RPMI7951 (cell line): ENCODE measurements at places on chromosomes 4 and X. TPM values are rescaled to one million over a fixed set of nuclear protein-coding genes. Genes with fewer than 3 reads are reported as not detected.

PPP4R3C gene
- 0.10 TPM in 1 of 2 replicates, not detected in the other for total RNA-seq

SLC16A2 gene
- 22.2 and 25.4 TPM in 2 replicates for total RNA-seq

CCDC120 gene
- total RNA-seq = 0.72 and 1.1 TPM in 2 replicates

HSFX3 gene
- total RNA-seq = not detected in 2 replicates

DNA sequence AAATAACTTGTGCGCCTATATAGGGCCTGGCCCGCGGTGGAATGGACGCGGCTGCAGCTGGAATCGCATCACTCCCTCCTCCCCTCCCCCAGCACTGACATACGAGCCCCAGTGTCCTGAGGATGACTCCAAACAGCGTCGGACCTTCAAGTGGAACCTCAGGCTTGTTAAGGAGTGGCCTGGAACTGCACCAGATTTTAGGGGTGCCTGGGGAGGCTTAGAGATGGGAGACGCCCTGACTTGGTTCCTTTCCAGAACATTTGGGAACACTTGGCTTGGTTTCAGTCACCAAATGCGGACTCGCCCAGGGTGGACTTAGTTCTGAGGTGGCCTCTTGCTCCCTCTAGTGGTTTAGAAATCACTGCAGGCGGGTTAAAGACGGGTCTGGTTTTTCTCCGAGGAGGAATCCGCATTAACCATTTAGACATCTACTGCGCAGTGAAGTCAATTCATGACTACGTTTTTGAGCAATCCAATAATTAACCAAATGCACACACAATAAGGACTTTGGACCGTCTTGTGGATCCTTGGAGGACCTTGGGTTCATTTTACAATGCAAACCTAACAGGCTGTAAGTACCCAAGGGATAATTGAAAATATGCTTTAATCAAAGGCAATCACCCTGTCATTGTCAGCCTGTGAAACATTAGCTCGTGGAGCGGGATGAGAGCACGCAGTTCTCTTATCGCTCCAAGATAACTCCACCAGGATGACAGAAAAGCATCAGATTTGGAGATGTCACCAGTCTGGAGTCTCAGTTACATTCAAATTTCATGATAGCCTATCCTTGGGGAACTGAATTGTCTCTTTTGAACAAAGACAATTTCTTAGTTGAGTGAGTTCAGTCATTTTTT is 11.2 kb upstream of the PDGFRA start:
- DNase-seq = peak; percentile 96

GRCh38 chr4:75939890-75940691 is 722 bp downstream of the NAAA start:
- peak; percentile 64 for DNase-seq

- no peak for DNase-seq
Observed at GRCh38 chr4:126306152-126306869, 991.6 kb downstream of the FAT4 start.

- DNase-seq = no peak
Observed at GRCh38 chr4:46270986-46271596, 118.8 kb downstream of the GABRA2 start.

DNA sequence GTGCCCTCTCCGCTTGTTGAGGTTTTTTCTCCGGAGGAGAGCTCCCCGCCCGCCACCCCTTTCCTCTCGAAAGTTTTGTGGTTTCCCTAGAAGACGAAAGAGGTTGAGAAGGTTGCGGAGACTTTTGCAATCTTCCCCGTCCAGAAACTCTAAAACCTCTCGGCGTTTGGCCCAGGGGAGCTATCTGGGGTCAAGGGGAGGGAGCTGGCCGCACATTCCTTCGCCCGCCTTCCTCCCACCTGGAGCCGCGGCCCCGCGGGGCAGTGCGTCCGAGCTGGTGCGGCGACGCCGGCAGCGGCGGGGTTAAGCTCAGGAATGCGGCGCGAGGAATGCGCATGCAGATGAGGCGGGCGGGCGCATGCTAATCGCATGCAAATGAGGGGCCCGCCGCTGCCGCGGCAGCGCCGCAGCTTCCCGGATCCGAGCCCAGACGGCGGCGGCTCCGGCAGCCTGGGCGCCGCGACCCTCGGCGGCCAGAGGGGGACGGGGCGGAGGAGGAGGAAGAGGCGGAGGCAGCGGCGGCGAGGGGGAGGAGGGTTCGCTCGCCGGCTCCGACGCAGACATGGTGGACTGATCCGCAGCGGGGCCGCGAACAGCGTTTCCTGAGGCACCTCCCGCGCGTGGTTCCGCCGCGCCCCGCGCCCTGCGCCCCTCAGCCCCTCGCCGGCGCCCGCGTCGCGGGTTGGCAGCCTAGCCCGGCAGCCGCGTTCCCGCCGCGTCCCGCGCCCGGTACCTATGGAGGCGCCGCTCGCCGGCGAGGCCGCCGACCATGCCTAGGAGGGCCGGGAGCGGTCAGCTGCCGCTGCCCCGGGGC is at the start of gene WWC2:
Gene WWC2, plus strand, starts transcription at position 535 of the 814 bp plus-strand sequence. Its CDS starts 235 bp downstream, at position 770.
- peak; percentile 90 for DNase-seq

- DNase-seq = peak; percentile 63
Observed at GRCh38 chrX:102833136-102833535, 103.9 kb upstream of the RAB40AL start.

- no peak for DNase-seq
Observed at GRCh38 chr4:186161138-186161537, 30.2 kb upstream of the CYP4V2 start.

DNA sequence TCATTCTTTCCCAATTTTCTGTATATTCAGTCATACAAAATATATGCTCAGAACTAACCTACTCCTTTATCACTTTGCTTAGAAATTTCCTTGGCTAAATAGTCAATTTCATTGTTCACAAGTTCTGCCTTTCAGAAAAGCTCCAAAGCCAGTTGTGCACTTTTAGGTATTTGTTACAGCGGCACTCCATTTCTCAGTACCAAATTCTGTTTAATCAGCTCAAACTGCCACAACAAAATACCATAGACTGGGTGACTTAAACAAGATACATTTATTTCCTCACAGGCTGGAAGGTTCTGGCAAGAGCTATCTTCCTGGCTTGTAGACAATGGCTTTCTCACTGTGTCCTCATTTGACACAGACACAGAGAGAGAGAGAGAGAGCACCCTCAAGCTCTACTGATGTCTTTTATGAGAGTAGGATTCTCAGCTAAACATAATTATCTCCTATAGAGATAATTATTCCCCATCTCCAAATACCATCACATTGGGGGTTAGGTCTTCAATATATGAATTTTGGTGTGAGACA is 188.8 kb upstream of the FSTL5 start:
- no peak for DNase-seq

DNA sequence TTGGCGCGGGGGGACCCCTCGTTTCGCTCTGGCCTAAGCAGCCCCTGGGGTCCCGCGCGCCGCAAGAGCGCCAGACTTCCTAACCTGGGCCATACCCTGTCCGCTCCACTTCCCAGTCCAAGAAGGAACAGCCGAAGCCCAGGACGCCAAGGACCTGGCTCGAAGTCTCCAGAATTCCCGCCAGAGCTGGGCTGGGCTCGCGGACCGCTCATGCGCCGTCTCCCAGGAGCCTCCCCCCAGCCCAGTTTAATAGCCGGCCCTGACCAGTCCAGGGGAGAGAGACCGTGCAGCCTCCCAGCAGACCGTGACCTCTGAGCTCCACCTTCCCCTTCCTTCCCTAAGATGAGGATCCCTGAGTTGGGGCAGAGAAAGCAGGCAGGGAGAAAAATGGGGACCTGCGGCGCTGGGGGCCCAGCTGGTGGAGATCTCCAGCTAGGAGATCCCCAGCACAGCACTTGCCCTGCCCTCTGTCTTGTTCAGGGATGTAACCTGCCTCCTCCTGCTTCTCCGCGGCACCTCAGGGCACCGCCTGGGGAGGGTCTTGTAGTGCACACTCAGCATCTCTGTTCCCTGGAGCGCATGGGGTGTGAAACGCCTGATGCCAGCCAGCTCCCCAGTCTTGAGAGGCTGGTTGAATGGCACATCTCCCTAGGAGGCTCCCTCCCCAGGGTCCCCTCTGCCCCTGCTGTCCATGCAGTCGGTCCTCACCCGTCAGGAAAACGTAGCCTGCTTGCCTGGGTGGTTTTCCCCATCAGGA is 1.2 kb upstream of the LETM1 start:
- DNase-seq = no peak

DNA sequence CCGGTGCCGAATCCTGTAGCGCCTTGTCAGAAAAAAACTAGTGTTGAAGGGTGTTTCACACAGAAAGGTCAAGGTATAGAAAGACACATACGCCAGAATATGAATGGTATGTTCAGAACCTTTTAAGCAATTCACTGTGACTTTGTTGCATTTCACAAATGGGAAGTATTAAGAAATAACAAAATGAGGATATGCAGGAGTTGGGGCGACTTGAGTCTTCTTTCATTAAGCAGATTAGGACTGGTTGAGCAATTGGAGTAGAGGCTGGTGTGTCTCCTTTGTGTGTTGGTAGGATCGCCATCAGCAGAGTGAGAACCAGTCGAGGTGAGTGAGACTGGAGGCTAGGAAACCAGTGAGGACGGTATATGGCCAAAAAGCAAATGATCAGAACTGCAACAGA is 1454.5 kb upstream of the TENM3 start:
- no peak for DNase-seq

DNA sequence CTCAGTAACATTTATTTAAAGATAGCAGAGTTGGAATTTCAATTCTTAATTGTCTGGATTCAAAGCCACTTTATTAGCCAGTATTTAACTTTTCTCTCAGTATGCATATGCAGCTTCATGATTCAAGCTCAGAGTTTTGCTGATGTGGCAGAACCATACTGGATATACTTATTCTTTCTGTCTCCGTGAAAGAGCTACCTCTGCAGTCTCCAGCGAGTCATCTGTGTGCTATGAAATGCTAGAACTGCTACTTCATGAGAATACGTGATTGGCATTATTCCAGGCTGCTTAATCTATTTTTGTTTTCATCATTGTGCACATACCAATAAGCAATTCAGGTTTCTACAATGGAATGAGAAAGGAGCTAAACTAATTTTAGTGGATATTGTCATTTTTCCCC is 743.7 kb downstream of the C4orf33 start:
- DNase-seq = no peak

- peak; percentile 26 for DNase-seq
Observed at GRCh38 chrX:122703762-122704161, 480.3 kb upstream of the GRIA3 start.

GRCh38 chr4:69054578-69055200 is 41.6 kb upstream of the UGT2B7 start:
- DNase-seq = peak; percentile 33

DNA sequence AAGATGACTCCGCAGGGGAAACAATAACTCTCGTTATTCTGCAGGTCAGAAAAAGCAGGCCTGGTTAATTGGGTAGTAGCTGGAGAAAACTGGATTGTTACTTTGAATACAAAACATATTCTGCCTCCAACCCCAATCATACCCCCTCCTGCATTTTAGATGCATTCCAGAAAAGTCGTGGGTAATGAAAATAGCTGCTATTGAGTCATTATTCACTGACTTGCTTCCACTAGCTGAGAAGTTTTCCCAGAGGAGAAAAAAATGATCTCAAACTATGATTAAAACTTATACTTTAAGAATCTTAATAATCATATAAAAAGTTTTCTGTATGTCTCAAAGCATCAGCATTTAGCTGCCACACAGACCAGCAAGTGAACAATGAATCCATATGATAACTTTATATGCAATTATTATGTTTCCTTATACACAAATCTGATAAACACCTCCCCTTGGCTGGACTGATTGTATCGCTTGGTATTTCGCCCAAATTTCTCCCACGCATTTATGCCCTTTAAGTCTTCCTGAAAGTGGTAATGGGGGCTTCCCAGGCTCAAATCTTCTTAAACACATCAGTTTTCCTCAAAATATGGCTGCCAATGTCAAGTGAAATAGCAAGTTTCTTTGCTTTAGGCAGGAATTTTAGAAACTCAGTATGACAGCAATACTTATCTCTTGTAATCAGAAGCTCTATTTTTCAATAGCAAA is 181.0 kb downstream of the LDB2 start:
- no peak for DNase-seq

DNA sequence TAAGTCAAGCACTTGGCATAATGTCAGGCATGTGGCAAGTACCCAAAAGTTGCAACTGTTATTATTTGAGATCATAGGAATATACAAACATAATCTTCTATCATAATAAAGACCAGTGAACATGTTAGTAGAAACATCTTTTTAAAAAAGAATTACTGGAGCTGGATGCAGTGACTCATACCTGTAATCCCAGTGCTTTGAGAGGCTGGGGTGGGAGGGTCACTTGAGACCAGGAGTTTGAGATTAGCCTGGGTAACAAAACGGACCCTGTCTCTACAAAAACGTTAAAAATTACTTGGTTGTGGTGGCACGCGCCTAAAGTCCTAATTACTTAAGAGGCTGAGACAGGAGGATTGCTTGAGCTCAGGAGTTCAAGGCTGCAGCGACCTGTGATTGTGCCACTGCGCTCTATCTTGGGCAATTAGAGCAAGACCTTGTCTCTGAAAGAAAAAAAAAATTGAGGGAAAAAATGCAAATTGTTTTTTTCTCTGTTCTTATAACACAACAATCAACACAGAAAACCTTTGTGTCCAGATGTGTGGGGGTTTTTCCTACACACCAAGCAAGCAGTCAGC is 284.3 kb downstream of the ARHGAP10 start:
- DNase-seq = no peak

DNA sequence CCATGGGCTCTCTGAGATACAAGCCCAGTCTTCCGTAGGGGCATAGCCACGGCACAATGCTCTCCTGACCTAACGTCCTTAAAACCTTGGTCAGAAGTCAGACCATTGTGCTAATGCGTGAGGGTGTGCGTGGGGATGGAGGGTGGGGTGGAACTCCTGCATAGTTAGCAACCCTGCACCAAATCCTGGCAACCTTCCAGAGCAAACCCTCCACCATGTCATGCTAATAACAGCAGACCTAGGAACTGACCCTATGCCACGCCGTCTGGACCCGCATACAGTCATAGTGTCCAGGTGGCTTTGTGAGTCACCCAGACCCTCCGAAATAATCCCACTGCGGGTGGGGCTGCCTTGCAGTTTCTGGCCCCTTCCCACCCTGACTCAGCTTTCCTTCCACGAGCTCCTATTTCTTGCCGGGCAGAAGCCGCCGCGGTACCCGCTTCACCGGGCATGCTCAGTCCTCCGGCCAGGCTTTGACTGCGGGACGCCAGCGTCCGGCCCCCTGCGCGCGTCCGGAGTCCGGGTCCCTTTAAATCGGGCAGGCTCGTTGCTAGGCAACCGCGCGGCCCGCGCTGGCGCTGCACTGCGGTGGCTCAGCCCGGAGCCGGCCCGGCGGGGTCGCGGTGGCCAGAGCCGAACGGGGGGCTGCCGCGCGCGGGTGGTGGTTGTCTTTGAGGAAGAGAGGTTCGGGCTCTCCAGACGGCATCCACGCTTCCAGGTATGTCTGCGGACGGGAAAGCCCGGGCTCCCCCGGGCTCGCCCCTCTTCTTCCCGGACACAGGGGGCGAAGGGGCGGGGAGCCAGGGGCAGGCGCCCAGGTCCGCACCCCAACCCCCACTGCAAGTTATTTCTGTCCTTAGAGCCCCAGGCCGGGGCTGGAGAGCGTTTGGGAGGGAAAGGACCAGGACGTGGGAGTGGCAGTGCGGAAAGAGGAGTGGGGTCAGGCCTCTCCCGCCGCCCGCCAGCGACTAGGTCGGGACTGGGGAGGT is at the start of gene CCDC160:
Gene CCDC160, plus strand, starts transcription at position 557 of the 989 bp plus-strand sequence. CDS start 7,619 bp downstream, outside the sequence.
- peak; percentile 32 for DNase-seq

- peak; percentile 36 for DNase-seq
Observed at GRCh38 chr4:109611045-109611646, 51.1 kb downstream of the MCUB start.

GRCh38 chrX:108177351-108178142 is 86.0 kb downstream of the ATG4A start:
- no peak for DNase-seq
